Stimulated activated CD8-positive, alpha-beta memory T cell treated with anti-CD3 and anti-CD28 coated beads, Interleukin-15, amount 100 ng/mL, for 1 hour (primary cell): ENCODE measurements at places on chromosomes 2 and 18.

- no peak for DNase-seq
These were observed 1305.5 kb upstream of the NXPH2 start for GRCh38 chr2:140085674-140086073.

DNA sequence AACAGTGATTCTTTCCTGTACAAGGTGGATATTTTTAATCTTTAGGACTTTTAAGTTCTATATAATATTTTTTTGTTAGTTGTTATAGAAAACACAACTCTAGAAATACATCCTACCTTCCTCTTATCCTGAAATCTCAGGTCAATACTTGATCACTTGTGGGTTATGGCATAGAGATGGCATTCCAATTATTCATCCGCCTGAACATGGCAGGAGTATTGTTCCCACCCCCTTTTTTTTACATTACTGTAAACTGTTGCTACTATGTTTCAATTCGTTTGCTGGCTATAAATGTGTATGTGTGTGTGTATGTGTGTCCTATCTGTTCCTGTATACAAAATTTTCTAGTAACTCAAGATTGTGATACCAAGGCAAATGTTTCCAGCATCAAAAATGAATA, 43.3 kb upstream of the FN1 start:
- no peak for DNase-seq

- DNase-seq, result no peak
These were observed 158.1 kb downstream of the DOCK10 start for GRCh38 chr2:224884188-224884587.

DNA sequence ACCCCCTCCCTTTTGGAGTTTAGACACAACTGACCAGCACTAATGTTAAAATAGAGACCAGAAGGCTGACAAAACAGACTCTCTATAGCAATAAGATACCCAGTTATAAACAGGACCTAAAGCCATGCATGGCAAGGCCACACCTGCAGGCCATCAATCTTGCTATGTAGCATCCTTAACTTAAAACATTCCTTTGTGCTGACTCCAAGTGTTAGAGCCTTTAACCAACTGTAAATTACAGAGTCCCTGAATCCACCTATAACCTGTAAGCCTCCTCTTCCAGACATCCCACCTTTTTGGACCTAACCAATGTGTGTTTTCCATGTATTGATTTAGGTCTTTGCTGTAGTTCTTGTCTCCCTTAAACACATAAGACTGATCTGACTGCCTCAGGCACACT, 17.9 kb downstream of the ANKMY1 start:
- no peak for DNase-seq

- no peak for DNase-seq
These were observed 10.6 kb upstream of the NMI start for GRCh38 chr2:151299920-151300539.

DNA sequence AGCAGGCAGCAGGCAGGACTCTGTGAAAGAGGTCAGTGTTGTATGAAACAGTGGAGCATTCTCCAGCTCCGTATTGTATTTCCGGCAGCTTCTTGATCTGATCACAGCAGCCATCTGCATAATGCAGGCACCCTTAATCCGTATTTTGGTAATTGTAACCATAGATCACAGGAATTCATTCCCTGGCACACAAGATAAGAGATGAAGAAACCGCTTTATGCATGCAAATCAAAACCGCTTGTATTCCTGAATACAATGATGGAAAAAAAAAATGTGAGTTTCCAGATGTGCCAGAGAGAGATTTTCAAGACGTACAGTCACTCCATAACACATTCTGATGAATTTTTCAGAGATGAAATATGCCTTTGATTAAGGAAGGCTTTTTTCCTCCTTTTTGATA, 221.3 kb downstream of the ACKR3 start:
- no peak for DNase-seq

DNA sequence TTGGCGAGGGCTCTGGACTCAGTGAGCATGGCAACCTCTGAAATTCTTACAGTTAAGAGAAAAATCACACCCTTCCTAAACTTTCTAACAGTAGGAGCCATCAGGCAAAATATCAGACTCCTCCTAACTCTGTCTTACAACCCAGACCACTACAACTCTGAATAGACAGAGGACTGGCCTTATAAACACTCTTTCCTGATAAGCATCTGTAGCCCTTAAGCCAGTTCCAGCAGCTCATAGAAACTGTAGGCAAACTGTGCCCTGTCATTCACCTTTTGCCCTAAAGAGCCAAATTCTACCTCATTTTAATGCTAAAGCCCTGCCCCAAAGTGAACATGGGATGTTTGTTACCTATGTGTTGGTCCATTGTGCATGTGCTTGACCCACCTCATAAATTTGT, 304.8 kb downstream of the ALK start:
- no peak for DNase-seq

DNA sequence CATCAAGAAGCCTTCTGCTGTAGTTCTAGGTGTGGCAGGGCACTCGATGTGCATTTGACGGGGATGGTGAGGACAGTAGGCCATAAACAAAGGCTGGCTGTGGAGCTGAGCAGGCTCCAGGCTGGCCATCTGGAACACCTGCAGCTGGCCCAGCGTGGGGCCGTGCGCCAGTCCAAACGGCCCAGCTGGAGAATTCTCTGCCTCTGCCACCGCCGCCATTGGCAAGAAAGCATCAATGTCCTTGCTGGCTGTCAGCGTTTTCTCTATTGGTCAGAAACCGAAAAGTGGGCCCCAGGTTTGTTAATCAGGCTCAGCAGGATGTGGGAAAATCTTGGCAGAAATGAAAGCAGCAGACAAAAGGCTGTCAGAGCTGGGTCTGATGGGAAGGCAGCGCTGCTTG, 24.0 kb upstream of the CTIF start:
- DNase-seq, result no peak

DNA sequence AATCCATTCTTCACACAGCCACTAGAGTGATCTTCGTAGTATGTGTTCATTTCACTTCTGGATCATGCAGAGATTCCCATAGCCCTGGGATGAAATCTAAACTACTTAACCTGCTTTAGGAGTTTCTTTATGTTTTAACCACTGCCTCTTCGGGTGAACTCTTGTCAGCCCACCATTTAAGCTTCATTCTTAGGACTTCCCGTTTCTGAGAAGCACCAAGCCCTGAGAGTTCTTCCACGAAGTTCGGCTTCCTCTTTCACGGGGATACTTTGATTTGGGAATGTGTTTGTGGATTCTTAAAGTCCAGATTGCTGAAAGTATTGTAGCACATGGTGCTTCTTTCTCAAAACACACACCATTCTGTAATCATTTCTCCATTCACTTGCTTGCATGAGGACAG, 205.0 kb downstream of the UBE2E3 start:
- no peak for DNase-seq

DNA sequence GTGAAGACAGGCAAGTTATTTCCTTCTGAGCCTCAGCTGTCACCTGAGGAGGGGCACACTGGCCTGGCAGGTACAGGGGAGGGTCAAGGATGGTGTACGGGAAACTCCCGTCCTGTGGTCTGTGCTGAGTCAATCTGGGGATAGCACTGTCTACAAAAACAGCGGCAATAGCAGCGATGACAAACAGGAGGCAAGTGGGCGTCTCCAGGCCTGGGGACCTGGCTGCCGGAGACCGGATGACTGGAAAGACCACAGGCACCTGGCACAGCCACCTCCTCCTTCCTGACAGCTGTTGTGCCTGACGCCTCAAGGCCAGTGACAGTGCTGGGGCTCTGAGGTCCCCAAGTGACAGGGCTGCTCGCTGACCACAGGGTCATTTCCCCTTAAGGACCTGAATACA, 202.1 kb upstream of the HS6ST1 start:
- DNase-seq, result no peak

- DNase-seq, result no peak
These were observed 37.5 kb downstream of the ADI1 start for GRCh38 chr2:3481736-3482362.

GRCh38 chr2:150042500-150043171, 444.8 kb downstream of the RND3 start:
- no peak for DNase-seq

- no peak for DNase-seq
These were observed 80.8 kb downstream of the PTGR3 start for GRCh38 chr18:75128051-75128605.

DNA sequence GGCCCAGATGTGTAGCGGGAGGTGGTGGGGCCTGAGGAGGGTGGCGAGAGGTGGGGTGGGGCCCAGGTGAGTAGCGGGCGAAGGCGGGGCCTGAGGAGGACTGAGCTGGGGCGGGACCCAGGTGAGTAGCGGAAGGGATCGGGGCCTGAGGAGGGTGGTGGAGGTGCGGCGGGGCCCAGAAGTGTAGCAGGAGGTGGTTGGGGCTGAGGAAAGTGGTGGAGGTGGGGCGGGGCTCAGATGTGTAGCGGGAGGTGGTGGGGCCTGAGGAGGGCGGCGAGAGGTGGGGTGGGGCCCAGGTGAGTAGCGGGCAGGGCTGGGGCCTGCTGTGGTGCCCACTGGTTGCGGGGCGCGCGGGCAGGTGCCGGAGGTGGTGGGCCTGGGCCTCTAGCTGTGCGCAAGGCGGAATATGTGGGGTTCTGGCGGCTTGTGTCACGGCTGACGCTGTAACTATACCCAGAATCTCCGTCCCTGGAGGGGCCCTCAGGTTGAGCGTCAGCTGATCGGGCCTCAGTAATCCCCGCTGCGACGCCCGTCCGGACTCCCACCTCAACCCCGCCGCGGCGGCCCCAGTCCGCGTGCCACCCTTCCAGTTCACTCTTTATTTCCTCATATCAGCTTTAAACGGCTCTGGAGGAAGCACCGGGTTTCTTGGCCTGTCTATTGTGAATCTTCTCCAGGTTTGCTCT, 866 bp upstream of the SF3B6 start:
- no peak for DNase-seq

DNA sequence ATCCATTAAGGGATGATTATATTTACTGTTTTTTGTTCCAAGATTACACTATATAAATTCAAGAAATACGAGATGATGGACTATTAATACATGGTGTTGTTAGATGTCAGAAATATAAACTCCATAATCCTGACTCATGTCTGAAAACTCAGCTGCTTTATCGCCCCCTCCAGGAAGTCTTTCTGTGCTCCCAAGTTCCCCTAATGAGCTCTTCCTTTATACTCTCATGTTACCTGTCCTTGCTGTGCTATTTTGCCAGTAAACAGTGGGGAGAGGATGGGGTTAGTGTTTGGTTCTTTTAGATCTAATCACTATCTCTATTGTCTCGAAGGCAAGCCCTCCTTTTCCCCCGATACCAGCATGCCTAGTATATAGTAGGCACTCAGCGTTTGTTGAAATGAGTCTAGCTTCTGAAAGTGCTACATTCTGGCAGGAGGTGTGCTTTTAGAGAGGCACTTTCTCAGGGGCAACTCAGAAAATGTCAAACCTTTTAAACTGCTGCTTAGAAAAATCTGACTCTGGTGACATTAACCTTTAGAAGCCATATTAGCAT, 21.4 kb upstream of the BARD1 start:
- no peak for DNase-seq

- DNase-seq, result no peak
These were observed 180.8 kb downstream of the FAM210A start for GRCh38 chr18:13545514-13545913.
